HCT116 (cell line): ENCODE measurements at places on chromosomes 11 and 22. TPM values are rescaled to one million over a fixed set of nuclear protein-coding genes. Genes with fewer than 3 reads are reported as not detected.

GRCh38 chr11:113519989-113520613, 44.9 kb upstream of the DRD2 start:
- no peak for DNase-seq

GRCh38 chr11:108084811-108085210, 36.6 kb upstream of the ACAT1 start:
- DNase-seq: no peak

GRCh38 chr22:40020956-40021355, 26.2 kb downstream of the FAM83F start:
- DNase-seq: no peak

DNA sequence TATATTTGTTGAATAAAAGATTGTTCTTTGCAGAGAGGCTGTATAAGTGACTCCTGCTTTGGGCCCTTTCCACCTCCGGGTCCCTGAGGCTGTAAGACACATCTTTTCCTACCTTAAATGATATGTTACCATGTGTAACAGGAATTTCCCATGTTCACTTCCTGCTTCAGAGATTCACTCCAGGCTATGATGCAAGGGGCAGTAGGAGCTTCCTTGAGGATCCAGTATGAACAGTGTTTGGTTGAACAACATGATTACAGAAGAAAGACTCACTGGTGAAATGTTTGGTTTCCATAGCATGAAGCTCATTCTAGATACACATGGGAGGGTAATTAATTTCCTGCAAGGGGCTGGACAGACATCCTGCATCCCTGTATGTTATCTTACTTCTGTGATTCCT, 25.6 kb upstream of the ZDHHC13 start:
- DNase-seq: no peak

DNA sequence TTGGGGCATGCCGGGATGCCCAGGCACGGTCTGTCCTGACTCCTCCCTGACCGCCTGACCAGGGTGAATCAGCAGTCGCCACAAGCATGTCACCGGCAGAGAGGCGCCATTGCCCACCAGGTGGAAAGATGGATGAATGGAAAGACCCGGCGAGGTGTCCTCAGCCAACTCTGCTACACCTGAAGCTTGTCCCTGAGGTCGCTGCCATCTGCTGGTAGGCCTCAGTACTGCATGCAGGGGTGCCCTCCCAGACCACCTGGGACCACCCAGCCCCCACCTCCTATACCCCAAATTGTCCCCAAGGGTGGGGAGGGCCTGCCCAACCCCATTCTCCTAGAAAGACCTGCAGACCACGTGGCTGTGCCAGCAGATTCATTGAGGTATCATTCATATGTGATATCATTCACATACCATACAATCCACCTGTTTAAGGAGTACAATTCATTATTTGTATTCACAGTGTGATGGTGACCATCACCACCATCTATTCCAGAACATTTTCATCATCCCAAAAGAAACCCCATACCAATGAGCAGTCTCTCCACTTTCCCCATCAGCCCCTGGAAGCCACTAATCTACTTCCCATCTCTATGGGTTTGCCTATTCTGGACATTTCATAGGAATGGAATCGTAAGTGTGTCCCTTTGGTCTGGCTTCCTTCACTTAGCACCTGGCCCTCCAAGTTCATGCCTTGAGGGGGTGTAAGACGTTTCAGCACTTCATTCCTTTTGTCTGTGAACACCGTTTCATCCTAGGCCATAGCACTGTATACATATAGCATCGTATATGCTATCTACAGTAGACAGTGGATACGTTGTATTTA, 17.5 kb downstream of the FGF3 start:
- peak; percentile 64 for DNase-seq

- DNase-seq: no peak
Observed at GRCh38 chr22:47406896-47407295, 644.4 kb downstream of the TBC1D22A start.

DNA sequence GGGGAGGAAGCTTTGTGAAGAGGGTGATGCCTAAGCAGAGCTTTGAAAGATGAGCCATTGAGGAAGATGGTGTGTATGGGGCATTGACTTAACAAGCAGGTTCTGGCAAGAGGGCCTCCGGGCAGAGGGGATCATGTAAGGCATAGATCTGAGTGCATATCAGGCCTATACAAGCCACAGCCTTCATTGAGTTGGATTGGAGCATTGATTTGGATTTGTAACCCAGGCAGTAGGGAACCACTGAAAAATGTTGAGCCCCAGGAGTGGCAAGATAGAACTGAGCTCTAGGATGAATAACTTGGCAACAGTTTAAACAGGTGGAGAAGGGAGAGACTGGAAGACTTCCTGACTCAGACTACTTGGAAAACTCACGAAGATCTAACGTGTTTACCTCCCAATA, 21.4 kb downstream of the PANX1 start:
- DNase-seq: no peak

Gene CFAP300
- total RNA-seq: not detected

DNA sequence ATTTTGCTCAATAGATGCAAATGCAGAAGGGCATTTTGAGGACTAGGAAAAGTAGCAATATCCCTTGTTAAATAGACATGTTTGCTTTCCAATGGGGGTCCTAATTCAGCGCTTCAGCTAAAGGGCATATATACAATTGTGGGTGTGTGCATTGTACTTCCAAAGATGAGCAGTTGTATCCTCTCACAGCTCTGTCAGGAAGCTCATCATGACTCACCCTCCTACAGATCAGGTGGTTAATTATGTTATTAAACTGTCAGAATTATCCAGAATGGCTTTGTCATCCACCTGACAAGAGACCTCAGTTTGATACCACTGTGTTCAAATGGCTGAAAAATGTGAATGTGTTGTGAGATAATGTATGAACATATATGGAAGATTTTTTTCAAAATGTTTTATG, 252.2 kb upstream of the MTNR1B start:
- DNase-seq: no peak

GRCh38 chr11:115944596-115944995, 440.4 kb upstream of the CADM1 start:
- DNase-seq: no peak

DNA sequence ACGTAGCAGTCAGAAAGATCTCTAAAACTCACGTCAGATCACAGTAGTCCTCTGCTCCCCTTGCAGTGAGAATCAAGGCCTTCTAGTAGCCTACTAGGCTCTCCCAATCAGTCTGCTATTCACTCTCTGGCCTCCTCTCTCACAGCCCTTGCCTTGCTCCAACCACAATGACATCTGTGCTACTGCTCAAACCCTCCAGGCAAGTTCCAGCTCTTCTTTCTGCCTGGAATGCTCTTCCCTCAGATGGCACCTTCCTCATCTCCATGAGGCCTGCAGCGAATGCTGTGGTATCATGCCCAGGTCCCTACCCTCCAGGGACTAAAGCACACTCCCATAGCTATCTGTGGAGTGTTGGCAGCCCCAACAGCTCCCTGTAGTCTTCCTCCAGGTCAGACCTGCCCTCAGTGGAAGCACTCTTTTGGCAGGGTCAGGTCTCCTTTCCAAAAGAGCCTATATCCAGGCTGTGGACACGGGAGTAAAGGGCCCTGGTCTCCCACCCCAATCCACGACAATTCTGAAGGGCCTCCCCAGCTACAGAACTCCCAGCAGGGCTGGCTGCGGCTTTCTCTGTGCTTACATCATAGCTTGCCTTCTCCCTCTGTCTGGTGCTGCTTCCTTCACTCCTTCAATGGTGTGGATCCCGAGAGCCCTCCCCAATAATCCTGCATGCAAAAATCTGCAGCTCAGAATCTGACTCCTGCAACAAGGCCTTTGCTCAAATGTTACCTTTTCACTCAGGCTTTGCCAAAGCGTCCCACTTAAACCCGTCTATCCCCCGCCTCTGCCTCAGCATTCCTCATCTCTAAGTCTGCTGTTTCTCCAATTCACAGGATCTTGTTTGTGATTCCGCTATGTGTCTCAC, 8.9 kb downstream of the HIRA start:
- DNase-seq: no peak

Gene C11orf87
- 0.05 TPM for total RNA-seq

Gene FEN1
- total RNA-seq: 89.5 TPM

DNA sequence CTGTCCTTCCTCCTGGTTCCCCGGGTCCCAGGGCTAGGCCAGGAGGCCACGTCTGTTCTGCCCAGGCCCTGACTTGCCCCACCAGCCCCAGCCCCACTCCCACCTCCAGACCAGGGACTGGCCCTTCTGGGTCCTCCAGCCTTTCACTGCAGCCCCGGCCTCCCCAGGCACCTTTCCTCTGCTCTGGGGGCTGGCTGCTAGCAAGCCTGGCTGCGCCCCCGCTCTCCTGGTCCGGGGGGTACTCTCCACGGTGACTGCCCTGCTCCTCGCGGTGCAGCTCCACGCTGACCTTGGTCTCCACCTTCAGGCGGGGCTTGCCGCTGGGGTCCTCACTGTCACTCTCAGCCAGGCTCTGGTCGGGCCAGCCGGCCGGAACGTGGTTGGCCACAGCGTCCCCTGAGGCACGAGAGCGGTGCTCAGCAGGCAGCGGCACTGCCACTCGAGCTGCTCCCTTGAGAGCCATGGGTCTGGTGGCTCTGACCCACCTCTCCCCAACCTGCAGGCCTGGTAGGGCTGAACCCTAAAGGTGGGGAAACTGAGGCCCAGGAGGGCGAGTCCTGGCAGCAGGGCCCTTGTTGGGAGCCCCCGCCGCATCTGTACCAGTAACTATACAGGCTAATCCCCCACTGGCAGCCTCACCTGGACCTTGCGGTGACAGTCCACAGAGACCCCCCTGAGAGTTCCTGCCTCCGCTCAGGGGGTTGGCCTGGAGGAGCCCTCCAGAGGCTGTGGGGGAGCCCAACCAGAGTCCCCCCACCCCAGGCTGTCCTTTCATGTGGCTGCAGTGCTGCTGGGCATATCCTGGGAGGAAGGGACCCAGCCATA, 29.0 kb downstream of the TRMU start:
- DNase-seq: no peak

- no peak for DNase-seq
Observed at GRCh38 chr11:5689551-5689983, at the start of gene TRIM22. Gene TRIM22, plus strand, starts transcription at chr11:5689790. Its CDS starts 6,443 bp downstream, at chr11:5696233.

DNA sequence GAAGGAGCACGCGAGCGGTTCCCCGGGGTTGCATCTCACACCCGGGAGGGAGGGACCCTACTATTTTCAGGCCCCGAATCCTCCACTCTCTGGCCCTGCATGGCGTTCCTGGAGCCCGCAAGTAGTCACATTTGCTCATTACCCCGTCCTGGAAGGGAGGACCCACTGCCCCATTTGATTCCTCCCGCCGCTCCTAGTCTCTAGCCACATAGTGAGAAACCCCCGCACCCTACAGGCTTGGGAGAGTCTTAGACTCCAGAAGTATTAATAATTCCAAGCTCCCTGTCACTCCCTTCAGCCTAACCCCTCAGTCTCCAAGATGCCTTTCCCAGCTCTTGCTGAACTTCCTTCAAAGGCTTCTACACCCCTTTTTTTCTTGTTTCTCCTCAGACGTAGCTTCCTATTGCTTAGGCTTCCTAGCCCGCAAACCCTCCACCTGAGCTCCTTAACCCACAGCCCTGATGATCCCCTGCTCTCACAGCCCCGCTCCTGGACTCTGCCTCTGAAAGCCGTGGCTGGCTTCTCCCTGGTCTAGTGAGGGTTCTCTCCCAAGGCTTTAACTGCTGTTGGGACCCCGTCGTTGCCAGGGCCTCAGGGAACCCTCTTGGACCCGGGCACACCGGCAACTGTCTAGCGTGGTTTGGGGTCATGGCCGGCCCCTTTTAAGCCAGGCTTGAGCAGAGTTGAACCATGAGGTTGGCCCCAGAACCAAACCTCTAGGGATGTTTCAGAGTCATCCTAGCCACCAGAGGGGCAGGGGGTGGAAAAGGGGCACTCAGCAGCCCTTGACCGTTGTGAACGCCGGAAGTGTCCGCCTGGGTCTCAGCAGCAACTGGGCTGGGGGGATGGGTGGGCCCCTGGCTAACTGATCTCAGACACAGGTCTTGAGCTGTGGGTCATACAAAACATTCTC, 862 bp downstream of the GGA1 start:
- DNase-seq: no peak

Gene NRXN2
- 1.5 TPM for total RNA-seq

Gene SYCE3
- not detected for total RNA-seq

DNA sequence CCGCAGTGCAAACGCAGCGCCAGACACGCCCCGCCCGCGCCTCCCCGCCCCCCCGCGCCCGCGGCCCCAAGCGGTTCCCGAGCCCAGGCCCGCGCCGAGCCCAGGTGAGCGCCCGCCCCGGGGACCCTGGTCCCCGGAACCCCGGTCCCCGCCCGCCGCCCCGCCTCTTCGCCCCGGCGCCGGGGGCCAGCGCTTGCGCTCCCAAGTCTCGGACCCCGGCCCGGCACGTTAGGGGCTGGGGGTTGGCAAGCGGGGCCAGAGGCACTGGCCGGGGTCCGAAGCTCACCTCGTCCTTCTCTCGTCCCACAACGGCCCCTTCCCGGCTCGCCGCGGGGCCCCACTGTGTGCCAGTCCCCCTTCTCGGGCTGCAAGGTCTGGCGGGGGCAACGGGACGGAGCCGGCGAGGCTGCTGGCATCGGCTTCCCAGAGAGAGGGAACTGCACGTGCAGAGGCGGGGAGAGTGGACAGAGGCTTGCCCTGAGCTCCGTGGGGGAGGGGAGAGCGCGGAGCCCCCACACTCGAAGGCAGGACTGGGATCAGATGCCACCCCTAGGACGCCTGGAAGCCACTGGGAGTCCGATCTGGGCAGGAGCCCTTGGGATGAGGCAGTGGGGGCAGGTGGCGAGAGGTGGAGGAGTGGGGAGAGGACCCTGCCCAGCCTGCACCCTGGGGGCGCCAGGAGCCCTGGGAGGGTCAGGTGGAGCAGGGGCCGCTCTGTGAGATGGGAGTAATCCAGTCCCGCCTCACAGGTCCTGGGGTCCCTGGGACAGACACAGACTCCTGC, 1.8 kb upstream of the AIFM3 start:
- DNase-seq: no peak

DNA sequence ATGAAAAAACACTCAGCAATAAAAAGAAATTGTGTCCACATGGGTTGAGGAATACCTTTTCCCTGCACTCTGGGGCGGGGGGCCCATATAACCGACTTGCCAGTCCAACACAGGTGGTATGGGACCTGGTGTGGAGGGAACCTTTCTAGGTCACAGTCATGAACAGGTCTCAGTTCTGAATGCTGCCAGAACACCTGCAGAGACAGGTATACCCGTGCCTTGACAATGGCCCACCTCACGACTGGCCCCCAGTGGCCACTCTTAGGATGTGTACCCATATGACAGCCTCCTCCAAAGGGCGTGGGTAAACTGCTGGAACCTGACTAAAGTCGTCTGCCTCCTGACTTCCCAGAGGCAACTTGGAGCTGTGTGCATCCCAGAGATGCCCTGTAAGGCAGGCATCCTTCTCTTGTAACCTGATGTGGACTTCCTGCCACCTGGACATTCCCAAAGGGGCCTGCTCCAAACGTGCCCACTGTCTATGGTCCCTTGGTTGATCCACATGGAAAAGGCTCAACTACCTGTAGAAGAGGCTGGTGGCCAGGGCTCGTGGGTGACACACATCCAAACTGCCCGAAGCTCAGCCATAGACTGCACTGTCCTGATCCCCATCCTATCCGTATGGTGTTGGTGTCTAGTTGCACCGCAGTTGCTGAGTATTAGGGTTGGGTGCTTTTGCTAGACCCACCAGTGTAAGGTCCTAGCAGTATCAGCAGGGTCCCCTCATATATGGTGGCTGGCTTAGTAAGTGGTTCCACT, 859.3 kb downstream of the BRD1 start:
- peak; percentile 23 for DNase-seq

DNA sequence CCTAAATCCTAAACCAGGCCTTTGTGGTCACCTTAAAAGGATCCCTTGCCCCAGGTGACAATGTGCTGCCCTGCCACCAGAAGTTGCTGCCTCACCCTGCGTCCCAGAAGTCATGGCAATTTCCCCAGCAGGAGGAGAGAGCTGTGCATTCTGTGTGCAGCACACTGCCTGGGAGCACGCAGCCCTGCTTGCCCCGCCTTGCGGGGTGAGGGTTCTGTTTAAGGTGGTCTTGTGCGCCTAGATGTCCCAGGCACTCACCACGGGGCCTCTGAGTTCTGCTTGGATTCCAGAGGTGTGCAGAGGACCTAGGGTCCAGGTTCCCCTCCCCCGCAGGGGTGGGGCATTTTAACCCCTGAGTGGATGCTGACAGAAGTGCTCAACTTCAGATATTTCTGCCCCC, 95.0 kb downstream of the GRAMD1B start:
- DNase-seq: no peak
